ENCODE measurements at places on chromosomes 5 and 9.
A peak's percentile ranks its signal among the peaks of the same experiment; 100 is the strongest.

GRCh38 chr5:159262859-159263568, at the start of gene UBLCP1:
UBLCP1 (plus strand) TSS chr5:159263290; CDS start chr5:159268916, 5,626 bp downstream.
- peak; percentile 69 for DNase-seq

- DNase-seq = peak; percentile 11
Observed at GRCh38 chr5:178376921-178377582, 144.4 kb upstream of the PHYKPL start.

- no peak for DNase-seq
Observed at GRCh38 chr9:90546200-90546599, 96.4 kb downstream of the DIRAS2 start.

DNA sequence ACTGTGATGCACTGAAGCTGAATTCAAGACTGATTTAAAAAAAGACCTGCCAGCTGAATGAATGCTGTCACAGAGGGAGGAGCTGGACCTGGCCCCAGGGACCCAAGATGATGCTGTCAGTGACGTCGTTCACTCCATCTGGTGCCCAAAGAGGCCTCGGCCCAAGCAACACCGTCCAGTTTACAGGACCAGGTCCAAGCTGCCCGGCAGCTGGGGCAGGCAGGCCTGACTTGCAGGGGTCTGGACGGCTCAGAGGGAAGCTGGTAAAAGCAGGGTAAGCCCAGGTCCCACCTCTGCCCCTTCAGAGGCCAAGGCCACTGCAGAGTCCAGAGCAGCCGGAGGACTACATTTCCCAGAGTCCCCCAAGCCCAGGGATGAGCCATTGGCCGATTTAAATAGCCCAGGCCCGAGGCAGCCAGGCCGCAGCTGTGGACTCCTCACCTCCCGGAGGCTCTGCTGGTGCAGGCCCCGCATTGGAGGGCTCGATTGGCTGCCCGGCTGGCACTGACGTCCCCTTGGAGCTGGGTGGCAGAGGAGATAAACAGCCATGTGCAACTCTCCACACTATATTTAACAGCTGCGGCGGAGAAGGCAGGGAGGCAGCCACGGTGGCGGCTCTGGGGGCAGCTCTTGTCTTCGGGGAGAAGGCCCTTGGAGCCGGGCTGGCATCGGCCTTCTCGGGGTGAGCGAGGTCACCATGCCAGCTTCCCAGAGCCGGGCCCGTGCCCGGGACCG, at the start of gene PLPP7:
TSS of gene PLPP7 (plus strand) at position 423 of the 735 bp plus-strand sequence. CDS start at position 698, 275 bp downstream.
- DNase-seq = no peak

DNA sequence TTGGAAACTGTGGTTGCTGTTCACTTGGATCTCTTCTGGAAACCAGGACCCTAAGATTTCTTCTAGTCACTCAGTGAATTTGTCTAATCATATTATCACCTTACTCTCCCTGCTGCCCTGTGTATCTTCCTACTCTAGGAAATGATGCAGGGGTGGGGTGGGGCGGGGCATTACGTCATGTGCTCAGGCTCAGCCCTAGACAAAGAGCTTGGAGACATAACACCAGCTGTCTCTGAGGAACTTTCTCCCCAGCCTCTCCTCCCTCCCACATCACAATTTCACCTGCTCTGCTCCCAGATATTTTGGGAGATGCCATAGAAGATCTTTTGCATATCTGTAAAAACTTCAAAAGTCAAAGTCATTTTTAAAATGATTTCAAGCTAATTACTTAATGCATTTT, 470.4 kb downstream of the ZSWIM6 start:
- no peak for DNase-seq

DNA sequence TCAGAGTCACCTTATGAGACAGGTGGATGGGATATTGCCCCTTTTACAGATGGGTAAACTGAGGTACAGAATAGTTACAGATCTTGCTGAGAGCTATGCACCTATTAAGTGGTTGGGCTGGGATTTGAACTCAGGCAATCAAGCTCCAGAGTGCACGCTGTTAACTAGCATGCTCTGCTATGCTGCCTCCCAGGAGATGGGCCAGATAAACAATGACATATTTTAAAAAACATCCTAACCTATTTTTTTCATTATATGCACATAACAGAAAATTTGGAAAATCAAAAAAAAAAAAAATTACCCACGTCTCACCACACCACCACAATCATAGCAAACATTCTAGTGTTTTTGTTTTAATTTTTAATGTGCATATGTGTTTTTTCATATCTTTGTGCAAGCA, 123.4 kb upstream of the STC2 start:
- no peak for DNase-seq

DNA sequence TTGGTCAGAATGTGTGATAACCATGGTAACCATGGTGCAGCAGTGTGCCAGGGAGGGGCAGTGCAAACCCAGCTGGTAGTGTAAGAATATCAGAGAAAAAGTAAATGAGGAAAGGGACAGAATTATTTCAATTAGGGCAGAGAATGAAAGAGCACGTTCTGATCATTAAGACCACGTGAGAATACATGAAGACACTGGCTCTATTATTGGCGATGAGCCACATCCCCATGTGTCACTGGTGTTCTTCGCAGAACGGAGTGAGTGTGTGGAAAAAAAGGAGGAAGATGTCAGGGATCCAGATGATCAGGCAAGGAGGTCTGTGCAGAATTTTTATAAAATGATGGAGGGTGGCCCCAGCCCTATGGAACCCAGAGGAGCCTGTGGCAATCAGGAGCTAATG, 315.5 kb downstream of the SEMA5A start:
- DNase-seq = no peak

DNA sequence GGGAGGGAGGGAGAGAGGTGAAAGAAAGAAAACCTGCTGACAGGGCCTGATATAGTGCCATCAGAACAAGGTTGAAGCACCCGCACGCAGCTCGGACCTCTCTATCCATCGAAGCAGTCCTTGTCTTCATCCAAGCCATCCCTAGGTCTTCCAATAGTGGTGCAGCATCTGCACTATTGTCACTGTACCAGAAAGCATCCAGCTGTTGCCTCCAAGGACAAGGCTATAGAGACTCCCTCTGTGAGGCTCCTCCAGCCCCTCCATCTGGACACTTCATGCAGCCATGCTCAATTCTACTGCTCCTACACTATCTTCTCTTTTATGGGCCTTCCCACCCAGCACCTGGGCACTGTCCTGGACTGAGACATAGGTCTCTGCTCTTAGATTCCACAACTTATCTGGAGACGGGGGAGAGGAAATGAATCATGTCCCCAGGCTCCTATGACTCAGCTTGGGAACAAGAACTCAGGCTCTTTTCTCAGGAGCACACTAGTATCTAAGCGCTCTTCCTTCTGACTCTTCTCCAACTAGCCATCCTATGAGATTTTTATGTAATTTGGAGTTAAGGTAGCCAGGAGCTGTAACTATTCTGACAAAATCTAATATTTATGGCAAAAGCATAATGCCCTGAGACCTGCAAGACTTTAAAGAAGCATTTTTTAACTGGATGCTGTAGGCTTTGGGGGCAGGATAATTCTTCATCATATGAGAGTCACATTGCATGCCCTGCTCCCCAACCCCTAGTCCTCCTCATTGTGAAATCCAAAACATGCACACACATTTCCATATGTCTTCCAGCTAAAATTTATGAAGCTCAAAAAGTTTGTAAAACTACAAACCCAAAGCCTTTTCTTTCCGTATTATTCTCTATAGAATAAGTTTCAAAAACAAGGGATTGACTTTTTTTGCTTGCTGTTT, 446.8 kb downstream of the CCDC171 start:
- DNase-seq = no peak

- DNase-seq = peak; percentile 30
Observed at GRCh38 chr5:149913436-149914419, 30.9 kb downstream of the PDE6A start.

- no peak for DNase-seq
Observed at GRCh38 chr5:52989025-52989780, at the start of gene ITGA2. ITGA2 (plus strand) TSS chr5:52989352; CDS start chr5:52989469, 117 bp downstream.

DNA sequence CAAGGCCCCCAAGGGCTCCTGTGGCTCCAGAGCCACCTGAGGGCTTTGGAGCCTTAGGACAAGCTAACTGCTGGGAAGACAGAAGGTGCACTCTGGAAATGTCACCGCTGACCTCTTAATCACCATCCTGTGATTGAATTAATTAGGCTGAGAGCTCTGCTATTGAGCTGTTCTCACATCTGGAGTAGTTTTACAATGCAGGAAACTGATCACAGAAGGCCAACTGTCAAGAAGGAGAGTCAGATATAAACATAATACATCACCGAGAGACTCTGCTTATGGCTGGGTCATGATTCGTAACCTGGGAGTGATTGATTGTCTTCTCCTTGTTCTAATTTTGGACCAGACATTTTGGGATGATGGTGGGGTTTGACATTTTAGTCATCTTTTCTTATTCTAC, 226.1 kb downstream of the SLIT3 start:
- DNase-seq = no peak

DNA sequence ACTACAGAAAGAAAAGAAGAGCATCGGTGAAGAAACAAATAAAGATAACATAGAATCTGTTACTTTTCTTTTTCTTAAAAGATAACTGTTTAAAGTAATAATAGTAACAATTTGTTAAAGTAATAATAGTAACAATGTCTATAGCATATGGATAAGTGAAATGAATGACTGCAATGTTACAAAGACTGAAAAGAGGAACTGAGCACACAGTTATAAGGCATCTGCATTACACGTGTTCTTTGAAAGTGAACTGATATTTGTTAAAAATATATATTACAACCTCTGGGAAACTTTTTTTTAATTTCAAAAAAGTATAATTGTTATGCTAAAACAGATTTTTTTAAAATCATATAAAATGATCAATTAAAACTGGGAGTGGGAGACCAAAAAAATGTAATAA, 88.4 kb upstream of the FST start:
- no peak for DNase-seq

GRCh38 chr9:3385871-3386270, 139.9 kb downstream of the RFX3 start:
- DNase-seq = no peak

GRCh38 chr5:172768573-172769341, 2.2 kb downstream of the DUSP1 start:
- DNase-seq = no peak

- DNase-seq = peak; percentile 55
Observed at GRCh38 chr5:134371834-134372340, 518 bp downstream of the UBE2B start.

DNA sequence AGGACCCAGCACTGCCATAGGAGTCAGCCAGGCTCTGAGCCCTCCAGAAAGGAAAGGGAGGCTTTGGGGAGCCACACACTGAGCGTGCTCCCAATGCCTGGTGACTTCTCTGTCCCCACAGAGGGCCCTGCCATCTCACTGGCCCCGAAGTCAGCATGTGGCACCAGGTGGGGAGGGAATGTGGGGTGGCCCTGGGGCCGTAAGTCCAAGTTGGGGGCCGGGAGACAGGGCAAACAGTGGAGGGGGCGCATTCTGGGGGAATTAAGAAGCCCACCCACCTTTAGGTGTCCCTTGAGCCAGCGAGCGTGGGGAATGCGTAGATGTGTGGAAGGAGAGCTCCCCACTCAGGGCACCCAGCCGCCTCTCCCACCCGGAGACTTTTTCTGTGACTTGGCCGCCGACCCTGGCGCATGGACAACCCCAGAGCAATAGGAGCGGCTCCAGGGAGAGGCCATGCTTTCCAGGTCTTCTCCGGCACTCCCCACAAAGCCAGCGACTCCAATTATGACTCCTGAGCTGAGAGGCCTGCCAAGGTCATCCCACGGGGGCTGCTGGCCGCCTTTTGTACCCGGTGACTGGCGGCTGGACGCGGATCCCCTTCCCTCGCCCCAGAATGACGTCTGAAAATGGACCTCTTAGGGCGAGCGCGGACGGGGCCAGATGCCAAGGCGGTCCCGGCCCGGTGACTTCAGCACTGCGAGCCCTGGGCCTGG, 9.8 kb downstream of the IRX1 start:
- no peak for DNase-seq

GRCh38 chr5:56838409-56839039, 23.2 kb downstream of the MAP3K1 start:
- DNase-seq = peak; percentile 59

DNA sequence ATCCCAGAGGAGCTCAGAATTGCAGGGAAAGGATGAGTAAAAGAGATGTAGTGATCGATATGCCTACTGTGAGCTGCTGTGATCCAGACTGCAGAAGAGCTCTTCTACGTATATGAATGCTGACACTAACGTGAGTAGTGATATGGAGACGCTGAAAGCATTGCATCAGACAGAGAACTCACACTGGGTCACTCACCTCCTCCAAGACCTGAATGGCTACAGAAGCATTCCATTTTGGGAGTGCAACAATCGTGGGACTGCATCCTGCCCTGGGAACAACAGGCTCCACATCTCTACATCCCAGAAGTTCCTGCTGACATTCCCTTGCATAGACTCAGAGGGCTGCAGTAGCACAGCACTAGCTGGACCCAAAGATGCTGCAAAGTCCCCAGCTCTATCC, 755.9 kb upstream of the MEF2C start:
- no peak for DNase-seq

DNA sequence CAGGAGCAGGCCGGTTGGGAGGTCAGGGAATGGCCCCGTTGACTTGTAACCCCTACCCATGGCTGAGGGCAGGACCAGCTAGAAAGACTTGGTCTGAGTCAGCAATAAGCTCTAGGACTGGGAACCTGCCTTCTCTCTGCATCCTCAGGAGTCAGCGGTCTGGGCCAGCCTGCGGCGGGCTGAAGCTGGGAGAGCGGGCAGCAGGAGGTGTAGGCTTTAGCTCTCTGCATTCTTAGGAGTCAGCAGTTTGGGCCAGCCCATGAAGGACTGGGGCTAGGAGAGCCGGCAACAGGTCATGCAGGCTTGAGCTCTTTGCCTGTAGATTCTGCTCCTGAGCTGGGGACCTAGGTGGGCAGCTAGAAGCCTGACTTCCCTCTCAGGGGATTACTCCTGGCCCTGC, 6.4 kb upstream of the SMIM32 start:
- no peak for DNase-seq

DNA sequence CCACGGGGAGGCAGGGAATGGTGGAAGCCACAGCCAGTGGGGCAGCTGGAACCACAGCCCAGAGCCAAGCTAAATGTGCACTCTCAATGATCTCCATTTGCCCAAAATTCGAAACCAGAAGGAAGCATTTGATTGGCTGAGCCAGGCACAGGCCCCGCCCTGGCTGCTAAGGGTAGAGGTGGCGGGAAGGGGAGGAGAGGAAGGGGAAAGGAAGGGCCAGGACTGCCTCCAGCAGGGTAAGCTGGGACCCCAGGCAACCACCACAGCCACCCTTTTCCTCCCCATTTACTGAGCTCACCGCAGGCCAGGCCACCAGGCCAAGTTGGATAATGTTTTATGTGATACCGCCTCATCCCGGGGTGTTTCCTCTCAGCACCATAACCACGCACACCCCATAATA, 100.3 kb upstream of the RAPGEF1 start:
- no peak for DNase-seq

DNA sequence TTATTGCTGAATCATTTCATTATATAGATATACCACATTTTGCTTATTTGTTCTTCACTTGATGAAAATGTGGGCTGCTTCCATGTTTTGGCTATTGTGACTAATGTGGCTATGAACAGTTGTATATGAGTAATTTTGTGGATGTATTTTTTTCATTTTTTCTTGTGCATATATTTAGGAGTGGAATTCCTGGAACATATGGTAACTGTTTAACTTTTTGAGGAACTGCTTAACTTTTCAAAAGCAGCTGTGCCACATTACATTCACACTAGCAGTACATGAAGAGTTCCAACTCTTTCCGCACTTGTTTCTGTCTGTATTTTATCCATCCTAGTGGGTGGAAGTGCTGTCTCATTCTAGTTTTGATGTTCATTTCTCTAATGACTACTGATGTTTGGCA, 67.8 kb downstream of the JAK2 start:
- no peak for DNase-seq

Measured in Kasumi-1 (cell line).